Fibroblast of skin of right biceps (primary cell): ENCODE measurements at places on chromosomes 3 and 15.

DNA sequence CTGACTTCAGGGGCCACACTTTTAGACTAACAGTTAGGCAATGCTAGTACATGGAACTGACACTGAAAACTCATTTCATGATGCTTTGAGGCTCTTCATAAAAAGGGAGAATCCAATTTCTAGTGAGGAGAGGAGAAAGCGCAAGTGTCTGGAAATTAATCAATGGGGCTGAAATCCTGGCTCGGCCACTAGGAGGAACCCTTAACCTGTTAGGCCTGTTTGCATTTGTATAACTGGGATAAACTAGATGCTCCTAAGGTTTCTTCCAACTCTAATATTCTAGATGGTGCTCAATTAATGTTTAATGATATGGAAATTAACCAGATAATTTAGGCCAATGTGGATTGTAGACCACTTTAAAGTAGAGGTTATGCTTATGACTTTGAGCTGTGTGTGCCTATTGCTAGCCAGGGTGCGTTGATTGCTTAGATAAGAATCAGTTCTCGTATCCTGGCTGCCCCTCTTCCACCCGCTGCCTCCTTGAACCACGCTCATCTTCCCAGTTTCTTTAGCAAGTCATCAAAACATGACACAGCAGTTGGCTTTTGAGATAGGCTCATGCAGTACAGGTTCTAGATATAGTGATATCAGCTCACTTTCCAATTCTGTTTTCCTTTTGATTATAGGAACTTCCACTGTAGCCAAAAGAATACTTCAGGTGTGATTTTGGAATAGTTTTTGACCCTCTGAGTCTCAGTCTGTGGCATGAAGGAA is 16.8 kb upstream of the CRBN start:
- DNase-seq: no peak

DNA sequence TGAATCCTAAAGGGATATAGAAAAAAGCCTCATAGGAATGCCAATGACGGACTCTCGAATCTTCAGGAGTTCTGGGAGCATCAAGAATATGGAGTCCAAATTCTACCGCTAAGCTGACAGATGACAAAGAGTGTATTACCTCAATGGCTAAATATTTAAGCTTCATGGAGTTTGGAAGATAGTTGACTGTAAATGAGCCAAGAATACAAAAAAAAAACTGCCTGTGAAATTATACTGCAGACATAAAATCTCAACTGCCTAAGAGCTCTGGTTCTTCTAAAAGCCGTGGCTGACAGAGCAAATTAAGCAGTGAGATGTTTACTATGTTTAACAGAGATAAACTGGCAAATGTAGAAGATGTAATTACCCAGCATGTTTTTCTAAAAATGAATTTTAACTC is 140.0 kb downstream of the GADL1 start:
- DNase-seq: peak; percentile 47

DNA sequence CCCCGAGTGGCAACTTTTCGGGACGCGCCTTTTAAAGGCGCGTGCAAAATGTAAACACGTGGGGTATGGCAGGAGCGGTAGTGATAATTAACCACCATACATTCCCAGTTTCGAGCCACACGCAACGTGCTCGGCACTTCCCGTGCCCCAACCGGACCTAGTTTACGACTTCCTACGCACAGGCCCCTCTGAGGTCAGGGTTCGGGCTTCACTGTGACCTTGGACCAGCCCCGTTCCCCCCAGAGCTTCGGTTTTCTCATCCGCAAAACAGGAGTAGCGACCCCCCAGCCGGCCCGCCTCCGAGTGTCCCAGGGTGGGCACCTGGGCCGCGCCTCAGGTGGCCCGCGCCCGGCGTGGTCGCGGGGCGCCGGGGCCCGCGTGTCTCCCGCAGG is 451 bp downstream of the CHCHD4 start:
- peak; percentile 53 for DNase-seq

GRCh38 chr15:69951898-69952555 is 145.7 kb downstream of the TLE3 start:
- peak; percentile 7 for DNase-seq

DNA sequence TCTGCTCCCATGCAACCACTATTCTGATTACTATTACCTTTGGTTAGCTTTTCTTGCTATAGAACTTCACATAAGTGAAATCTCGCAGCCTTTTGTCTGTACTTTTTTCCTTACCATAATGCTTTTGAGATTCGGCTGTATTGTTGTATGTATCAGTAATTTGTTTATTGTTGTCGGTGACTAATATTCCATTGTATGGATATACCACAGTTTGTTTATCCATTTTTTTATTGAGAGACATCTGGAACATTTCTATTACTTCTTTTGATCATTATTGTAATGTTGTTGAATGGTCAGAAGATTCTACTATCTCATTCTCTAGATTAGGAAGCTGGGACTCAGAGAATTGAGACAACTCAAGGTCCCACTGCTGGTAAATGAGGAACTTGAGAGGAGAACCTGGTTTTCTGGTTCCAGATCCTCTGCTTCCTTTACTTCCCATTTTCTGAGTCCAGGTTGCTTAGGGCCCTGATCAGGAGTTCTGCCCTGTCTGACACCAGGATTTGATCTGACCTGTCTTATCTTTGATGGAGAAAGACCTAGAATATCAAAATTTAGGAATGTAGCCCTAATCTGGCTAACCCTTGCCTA is 18.2 kb upstream of the SPTSSB start:
- no peak for DNase-seq

- DNase-seq: no peak
Measured at GRCh38 chr15:62287066-62287857, 122.2 kb upstream of the C2CD4B start.

GRCh38 chr3:28039829-28040228 is 201.6 kb upstream of the CMC1 start:
- no peak for DNase-seq

GRCh38 chr3:22734207-22734606 is 468.9 kb upstream of the UBE2E2 start:
- DNase-seq: no peak

DNA sequence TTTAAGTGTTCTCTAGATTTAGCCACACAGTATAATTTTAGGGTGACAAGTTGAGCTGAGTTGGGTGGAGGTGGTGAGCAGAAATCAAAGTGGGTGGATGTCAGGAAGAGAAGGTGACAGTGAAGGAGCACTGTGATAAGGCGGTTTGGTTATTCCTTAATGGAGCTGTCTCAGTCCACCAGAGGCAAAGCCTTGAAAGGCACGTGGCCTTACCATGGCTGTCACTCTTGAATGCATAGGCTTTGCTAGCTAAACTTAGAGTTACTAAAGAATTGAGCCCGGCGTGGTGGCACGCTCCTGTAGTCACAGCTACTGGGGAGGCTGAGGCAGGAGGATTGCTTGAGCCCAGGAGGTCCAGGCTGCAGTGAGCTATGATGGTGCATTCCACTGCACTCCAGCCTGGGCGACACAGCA is 560 bp upstream of the TTLL13 start:
- no peak for DNase-seq

GRCh38 chr3:190036631-190037030 is 84.1 kb downstream of the P3H2 start:
- DNase-seq: peak; percentile 76

DNA sequence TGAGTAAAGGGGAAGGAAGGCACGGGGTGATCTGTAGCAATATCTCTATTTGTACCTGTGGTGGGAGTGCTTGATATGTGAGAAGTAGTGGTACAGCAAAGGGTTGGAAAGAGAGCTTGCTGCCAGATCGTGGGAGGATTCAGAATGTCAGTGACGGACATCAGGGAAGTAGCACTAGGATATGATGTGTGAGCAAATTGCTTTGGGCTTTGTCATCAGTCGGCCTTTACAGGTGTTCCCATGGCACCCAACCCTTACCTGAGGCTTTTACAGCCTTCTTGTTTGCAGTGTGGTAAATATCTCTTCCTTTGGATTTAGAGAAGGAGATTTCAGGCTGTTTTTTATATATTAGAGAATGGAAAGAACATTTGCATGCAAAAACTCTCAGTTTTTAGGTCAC is 29.8 kb downstream of the IL1RAP start:
- DNase-seq: no peak

- no peak for DNase-seq
Measured at GRCh38 chr3:149470381-149470780, 4.1 kb upstream of the TM4SF4 start.

DNA sequence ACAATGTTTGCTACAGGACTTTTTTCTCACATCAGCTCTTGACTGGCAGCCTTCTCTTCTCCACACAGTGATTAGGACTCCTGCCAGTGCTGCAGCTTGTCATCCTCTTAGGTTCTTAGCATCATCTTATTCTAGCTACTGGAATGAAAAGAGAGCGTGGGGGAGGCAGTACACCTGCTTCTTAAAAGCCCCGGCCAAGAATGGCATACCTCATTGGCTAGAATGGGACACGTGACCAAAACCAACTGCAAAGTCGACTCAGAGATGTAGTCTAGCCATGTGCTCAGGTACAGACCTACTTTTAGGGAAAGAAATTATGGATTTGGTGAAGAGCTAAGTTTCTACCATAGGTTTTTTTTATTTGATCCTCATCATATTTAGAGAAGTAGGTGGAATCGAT is 44.1 kb downstream of the RARB start:
- DNase-seq: no peak

- no peak for DNase-seq
Measured at GRCh38 chr3:191972714-191973398, 511.9 kb downstream of the PYDC2 start.

- DNase-seq: no peak
Measured at GRCh38 chr3:50254577-50255250, 14.2 kb upstream of the SEMA3B start.

DNA sequence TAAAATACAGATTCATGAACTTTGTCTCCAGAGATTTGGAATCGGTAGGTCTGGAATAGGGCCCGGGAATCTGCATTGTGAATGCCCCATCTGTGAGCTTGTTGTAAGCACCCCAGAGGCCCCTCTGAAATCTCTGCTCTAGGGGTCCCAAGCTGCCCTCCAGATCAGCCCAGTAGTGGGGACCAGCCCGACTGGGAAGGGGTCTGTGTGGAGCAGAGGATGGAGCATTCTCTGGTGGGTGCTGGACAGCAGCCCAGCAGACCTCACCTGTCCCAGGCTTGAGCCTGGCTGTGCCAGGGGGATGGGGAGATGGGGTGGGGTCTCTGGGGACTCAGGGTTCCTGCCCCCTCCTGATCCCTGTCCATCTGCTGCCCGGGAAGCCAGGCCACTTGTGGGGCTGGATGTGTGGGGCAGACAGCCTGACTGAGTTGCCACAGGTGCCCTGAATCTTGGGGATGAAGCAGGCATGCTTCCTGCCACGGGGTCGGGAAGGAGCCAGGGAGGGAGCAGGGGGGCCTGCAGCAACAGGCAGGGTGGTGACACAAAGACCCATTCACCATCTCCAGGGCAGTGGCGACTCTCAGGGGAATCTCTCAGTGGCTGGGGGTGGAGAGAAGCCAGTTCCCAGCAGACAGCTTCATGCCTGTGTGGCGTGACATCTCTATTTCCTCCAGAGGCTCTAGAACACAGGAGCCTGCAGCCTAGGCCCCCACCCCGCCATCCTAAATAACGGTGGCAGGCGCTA is 99.3 kb downstream of the WNT7A start:
- no peak for DNase-seq

DNA sequence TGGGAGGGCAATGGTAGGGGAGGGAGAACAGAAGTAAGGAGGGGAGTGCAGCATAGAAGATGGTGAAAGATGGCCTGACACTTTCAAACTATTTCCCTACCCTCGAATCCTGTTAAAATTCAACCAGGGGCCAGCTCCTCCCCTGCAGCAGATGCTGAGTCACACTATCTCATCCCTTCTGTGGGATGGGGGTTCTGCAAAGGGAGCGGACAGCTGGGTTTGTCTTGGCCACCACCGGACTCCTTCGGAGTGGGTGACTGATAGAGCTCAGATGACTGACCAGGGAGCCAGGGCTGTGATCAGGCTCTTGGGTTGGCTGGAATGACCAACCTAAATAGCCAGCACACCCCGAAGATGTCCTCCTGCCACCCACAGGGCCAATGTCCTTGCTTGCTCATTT is 33.6 kb upstream of the TMCC1 start:
- DNase-seq: no peak

- no peak for DNase-seq
Measured at GRCh38 chr15:52803467-52804306, 13.6 kb upstream of the ONECUT1 start.

GRCh38 chr3:193982258-193982659 is 153.7 kb upstream of the HES1 start:
- peak; percentile 42 for DNase-seq

GRCh38 chr3:191470080-191470479 is 9.1 kb downstream of the PYDC2 start:
- DNase-seq: no peak

GRCh38 chr3:78926523-78926922 is 841.3 kb downstream of the ROBO1 start:
- DNase-seq: peak; percentile 38

DNA sequence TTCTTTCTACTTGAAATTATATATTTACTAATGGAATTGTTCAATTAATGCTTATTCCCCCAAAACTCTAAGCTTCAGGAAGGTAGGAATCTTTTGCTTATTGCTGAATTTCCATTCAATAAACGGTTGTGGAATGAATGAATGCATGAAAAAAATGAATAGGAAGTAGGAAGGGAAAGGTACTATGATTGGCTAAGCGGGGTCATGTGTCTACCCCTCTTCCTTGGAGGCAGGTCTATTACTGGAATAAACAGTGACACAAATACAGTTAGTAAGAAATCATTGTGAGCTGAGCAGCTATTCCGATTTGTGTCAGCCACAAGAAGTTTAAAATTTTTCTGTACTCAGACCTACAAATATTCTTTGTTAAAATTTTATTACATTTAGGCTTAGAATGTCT is 10.5 kb upstream of the TRA2B start:
- DNase-seq: no peak

DNA sequence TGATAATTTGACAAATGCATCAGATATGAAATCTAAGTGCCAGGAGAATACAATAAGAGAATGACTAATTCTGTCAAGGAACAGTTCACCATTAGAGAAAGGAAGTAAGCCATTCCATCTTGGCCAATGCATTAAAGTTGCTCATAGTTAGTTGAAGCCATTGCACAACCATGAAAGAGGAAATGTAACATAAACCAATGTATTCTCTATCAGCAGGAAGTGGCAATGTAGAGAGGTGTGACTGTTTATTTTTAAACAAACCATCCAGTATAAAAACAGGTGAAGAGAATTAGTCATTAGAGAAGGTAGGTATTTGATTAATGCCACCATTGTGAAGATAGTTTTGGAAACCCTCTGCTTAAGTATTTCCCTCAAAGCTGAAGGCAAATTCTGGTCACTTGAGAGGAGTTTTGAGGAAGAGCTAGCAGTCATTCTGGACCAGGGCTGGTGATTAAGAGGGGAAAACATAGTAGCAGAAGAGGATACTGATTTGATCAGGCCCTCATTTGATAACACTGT is 10.7 kb upstream of the ANXA2 start:
- peak; percentile 90 for DNase-seq

GRCh38 chr15:85600001-85600400 is 194.7 kb downstream of the KLHL25 start:
- DNase-seq: no peak

DNA sequence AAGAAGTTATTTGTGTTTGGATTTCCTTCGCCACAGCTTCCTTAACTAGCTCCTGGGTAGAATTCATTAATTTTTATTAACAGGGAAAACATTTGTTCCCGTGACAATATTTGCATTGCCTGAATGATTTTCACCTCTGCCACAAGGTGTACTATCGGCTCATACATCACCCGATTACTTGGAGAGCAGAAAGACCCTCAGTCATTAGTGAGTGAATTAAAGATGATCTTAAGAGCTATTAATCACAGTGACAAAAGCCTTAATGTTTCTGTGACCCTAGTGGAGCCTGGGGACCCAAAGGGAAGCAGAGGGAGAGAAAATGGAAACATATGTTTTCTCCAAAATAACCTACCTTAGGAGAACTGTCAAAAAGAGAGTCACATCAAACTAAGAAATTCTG is 228.3 kb downstream of the MECOM start:
- DNase-seq: no peak
